M059J (cell line): ENCODE measurements at places on chromosomes 16 and 17.

DNA sequence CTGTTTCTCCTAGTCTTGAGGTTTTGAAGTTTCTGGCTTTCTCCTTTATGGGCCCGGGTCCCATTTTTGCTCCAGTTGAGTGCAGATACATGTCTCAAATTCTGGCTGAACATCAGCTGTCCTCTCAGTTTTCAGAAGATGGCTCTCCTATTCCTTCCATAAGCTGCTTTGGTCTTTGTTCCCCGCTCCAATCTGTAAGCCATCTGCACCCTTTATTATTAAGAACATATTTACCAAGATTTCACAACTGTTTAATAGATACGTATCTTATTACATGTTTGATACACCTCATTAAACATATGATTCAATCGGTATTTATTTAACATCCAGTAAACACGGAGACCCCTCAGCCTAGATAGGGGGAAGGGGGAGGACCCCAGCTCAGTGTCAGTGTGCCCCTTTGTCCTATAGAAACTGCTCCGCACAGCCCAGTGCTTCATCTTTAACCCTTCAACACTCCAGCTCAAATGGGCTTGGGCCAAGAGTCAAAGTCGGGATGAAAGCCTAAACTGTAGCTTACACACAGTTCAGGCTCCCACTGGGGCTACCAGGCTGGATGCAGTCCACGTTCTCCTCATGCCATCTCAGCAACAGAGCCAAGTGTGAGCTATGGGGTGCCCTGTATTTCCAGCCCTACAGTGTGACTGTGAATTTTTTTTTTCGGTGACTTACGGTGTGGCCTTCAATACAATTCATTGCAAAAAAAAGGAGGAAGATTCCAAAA, 166.0 kb upstream of the ZFHX3 start:
- no peak for DNase-seq

DNA sequence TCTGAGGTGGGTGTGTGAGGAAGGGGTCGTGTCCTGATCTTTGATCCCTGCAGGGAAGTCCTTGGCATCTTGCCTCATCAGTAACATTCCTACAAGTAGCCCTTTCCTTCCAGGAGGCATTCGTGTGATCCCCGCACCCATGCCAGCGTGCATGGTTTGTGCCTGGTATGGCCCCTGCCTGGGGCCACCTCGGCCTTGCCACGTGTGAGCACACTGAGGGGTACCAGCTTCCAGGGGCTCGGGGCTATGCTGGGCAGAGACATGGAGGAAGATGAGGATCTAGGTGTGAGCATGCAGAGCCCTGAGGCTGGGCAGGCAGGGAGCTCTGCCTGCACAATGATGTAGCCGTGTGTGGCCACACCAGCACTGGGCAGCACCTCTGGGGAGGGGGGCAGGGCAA, 6.0 kb downstream of the HSD3B7 start:
- DNase-seq: no peak

DNA sequence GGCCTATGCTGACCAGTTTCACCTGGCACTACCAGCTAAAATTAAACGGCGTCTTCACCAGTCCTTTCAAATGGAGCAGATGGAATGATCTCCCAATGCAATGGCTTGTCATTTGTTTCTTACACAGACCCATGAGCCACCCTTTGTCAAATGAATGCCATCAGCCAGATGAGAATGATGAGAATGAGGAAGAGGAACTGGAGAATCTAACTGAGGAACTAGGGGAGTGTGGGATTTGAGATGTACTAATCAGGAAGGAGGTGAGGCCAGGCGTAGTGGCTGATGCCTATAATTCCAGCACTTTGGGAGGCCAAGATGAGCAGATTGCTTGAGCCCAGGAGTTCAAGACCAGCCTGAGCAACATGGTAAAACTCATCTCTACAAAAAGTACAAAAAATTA, 116.4 kb downstream of the HS3ST3A1 start:
- no peak for DNase-seq

GRCh38 chr16:88566158-88566557, 4.0 kb upstream of the ZC3H18 start:
- DNase-seq: peak; percentile 70

DNA sequence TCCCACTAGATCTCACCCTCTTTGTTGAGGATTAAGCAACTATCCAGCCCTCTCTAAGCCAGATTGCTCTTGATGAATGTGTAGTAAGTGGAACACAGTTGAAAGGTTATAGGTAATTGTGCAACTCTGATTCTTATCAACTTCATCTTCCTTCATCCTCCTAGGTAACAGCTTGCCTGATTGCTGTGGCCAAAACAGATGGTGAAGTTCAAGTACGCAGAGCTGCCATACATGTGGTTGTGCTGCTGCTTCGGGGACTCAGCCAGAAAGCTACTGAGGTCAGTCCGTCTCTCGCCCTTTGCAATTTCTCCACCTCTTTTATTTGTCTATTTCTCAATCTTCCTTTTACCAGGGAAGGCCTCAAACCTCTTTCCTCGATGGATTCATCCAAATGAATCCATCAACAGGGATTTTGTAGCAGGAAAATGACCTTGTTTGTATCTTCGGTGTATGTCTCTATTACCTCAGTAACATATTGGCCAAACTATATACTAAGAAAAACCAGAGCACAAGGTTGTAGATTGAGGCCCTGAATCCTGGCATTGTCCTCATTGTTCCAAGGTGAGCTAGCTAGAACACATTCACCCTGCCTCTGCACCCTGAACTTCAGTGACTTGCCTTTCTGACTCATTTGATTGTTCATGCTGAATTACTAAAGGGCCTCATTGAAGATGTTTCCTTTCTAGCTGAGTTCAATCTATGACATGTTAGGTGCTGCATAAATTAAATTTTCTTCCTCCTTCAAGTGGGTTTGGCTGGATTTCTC, 65.1 kb upstream of the HAS3 start:
- DNase-seq: peak; percentile 77

DNA sequence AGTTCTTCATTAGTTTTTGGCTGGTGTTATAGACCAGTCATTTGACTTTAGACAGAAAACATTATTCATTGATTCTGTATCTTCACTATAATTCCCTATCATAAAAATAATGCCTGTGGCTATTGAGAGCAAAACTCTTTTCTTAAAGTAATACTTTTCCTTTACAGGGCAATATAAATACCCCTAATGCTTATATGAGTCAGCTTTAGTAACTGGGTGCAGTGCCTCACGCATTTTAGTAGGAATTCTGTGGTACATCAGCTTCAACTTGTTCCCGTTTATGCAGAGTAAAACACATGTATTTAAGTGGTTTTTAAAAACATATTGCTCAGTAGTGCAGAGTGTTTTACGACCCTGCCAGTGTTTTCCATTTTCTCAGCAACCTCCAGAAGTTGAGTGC, 68.1 kb downstream of the SEC14L1 start:
- no peak for DNase-seq

GRCh38 chr17:5582209-5583185, 1.8 kb downstream of the NLRP1 start:
- no peak for DNase-seq
